Lower lobe of right lung (tissue), 2 donors: ENCODE measurements at places on chromosomes 2 and 18. TPM values are rescaled to one million over a fixed set of nuclear protein-coding genes. Genes with fewer than 3 reads are reported as not detected.

DNA sequence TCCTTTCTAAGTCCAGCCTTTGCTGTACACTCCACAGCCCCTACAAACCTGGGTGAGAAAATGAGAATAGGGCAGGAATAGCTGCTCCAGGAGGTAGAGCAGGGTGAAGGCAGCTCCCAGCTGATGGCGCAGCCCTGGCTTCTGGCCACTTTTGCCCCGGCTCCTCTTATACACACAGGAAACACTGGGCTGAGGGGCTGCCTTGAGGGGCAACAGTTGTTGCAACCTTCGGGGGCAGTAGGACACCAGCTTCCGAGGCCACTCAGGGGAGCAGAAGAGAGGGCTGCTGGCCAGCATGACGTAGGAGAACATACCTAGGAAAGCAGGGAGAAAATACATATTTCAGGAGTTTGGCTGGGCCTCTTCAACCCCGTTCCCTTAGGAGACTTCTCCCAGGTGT, 8.1 kb downstream of the GGCX start:
- no peak overlapping the region for H3K27ac ChIP-seq
- H3K4me3 ChIP-seq = no peak overlapping the region
- peaks cover 96% of the 10 kb centered on the region for H3K36me3 ChIP-seq
- no peak for DNase-seq
- no peaks in the 10 kb centered on the region for H3K27me3 ChIP-seq

- no peak for DNase-seq
- H3K36me3 ChIP-seq = no peaks in the 10 kb centered on the region
- no peaks in the 10 kb centered on the region for H3K4me1 ChIP-seq
- no peaks in the 10 kb centered on the region for H3K27me3 ChIP-seq
These were observed 158.4 kb downstream of the NDUFA10 start for GRCh38 chr2:239866778-239867177.

GRCh38 chr2:211982162-211982561, 556.4 kb downstream of the ERBB4 start:
- no peak for DNase-seq
- H3K27me3 ChIP-seq = no peaks in the 10 kb centered on the region
- no peak overlapping the region for H3K4me3 ChIP-seq
- no peak overlapping the region for H3K27ac ChIP-seq

The TUBA3E gene
- not detected for total RNA-seq

DNA sequence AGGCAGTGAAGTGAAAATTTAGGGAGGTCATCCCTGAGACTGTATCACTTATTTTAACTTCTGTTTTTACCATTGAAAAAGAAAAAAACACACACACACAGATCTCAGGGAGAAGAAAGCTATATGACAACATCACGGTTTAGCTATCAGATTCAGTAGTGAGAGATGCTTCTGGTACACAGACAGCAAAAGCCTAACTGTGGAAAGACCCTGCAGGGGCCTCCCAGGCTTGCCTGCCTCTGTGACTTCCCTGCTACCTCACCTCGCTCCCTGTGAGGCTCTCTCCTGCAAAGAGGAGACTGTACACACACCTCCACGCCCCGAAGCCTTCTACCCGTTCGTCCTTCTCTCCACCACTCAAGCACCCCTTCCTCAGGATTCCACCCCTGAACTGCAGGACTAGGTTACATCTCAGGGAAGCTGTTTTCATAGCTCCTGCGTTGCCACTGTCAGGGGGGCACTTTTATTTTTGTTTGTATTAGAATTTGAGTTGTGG, 86.3 kb downstream of the EPB41L3 start:
- H3K27ac ChIP-seq = no peak overlapping the region
- no peaks in the 10 kb centered on the region for H3K36me3 ChIP-seq
- no peak overlapping the region for H3K4me3 ChIP-seq

DNA sequence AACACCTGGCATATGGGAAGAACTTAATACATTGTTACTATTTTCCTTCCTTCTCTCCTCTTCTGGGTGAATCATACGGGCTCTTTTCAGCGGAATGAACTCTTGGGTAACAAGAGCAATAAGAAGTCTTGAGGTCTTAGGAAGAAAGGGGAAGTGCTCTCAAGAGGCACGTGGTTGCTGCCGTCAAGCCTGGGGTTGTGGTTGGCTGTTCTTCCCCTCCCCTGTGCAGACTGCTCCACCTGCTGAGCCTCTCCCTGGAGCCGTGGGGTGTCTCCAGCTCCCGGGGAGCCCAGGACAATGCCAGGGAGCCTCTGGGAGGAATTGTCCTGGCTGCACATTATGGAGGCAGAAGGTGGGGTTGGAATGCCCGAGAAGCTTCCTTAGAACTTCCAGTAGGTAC, 19.4 kb downstream of the TOGARAM2 start:
- H3K36me3 ChIP-seq = no peaks in the 10 kb centered on the region
- peak overlapping the region; percentile 46 for H3K27ac ChIP-seq
- H3K4me1 ChIP-seq = peaks cover 21% of the 10 kb centered on the region

The CHST10 gene
- 7.6 TPM for total RNA-seq

DNA sequence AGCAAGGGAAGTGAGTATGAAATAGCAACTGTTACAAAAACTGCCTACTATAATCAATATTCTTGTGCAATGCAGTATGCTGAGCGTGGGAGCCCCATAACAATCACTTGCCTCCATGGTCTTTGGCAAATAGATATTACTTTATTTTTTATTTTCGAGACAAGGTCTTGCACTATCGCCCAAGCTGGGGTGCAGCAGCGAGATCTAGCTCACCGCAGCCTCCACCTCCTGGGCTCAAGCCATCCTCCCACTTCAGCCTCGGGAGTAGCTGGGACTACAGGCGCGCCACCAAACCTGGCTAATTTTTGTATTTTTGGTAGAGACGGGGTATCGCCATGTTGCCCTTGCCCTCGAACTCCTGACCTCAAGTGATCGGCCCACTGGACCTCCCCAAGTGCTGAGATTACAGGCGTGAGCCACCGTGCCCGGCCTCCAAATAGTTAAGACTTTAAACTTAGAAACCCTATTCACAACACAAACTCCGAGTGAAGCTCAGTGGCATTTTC, 1.2 kb upstream of the CCNT2 start:
- H3K27ac ChIP-seq = peak overlapping the region; percentile 97
- peak; percentile 47 for DNase-seq
- H3K27me3 ChIP-seq = no peaks in the 10 kb centered on the region
- H3K4me3 ChIP-seq = peak overlapping the region; percentile 82
- H3K36me3 ChIP-seq = no peaks in the 10 kb centered on the region

The SERPINB10 gene
- not detected for total RNA-seq

- H3K36me3 ChIP-seq = peaks cover 8% of the 10 kb centered on the region
- H3K27ac ChIP-seq = no peak overlapping the region
- H3K4me3 ChIP-seq = no peak overlapping the region
- no peak for DNase-seq
These were observed 25.7 kb downstream of the SCN7A start for GRCh38 chr2:166468124-166469024.

The ICOS gene
- total RNA-seq = 3.0 TPM

DNA sequence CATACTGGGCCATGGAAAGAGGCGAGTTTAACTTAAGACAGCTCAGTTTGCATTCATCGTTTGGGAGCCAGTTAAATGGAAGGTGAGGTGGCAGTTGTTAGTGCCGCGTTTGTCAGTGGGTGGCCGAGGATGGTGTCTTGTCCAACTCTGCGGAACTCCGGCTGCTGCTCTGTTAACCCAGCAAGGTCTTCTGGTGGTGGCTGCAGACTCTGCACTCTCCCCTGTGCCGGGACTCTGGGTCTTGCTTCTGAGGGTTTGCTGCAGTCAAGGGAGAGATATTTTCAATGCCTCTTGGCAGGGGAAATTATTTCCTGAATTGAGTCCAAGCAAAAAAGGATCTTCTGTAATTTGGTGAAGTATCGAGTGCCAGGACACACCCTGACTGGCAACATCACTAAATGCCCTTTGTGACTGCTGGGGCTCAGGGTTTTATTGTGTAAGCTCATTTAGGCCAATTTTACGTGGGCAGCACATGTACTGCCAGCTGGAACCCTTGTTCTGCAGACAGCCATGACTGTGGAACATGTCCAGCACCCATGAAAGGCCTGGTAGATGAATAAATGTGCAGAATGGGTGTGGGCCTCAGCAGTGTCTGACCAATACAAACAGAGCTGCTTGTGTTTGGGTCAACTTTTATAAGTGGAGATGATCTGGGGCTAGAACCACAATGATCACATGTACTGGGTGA, 58.1 kb downstream of the IL1R2 start:
- no peaks in the 10 kb centered on the region for H3K36me3 ChIP-seq
- H3K4me3 ChIP-seq = no peak overlapping the region
- H3K27ac ChIP-seq = peak overlapping the region; percentile 60
- no peaks in the 10 kb centered on the region for H3K27me3 ChIP-seq
- DNase-seq = no peak

The CPO gene
- not detected for total RNA-seq

DNA sequence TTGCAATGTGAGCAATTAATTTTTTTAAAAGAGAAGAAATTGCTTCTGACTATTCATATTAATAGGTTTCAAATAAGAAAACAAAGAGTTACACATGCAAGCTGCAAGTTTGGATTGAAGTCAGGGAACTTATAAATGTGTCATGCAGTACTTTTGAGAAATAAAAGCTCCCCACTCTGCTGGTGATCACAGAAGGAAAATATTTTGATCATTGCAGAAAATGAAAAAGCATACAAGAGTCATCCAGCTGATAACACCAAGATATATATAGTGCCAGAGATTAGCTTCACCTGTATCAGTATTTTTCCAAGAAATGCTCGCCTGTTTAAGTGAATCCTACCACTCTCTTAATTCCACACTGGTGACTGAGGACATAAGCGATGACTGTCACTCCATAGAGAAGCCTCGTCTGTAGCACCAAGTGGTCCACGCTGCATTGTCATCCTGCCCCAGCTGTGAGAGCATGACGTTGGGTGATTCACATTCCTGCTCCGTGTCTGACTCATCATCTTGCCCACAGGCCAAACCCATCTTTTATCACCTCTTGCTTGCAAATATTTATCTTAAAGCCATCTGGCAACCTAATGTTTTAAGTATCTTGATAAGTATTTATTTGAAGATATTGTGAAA, 178.0 kb downstream of the ASXL3 start:
- no peaks in the 10 kb centered on the region for H3K27me3 ChIP-seq
- no peak overlapping the region for H3K27ac ChIP-seq
- H3K36me3 ChIP-seq = no peaks in the 10 kb centered on the region
- no peak for DNase-seq
- H3K4me1 ChIP-seq = no peaks in the 10 kb centered on the region

DNA sequence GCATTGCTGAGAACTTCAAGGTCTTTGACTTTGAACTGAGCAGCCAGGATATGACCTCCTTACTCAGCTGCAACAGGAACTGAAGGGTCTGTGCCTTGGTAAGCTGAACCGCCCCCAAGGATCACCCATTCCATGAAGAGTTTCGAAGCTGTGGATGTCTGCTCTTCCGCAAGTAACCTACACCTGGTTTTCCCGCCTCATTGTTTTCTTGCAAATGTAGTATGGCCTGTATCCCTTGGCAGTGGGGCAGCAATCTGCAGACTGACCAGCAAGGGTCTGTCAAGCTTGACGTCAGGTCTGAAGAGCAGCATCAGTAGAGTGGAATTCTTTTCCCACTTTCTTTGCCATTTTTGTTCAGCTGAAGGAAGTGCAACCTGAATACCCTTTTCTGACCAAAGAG, 62.6 kb upstream of the RAB12 start:
- H3K36me3 ChIP-seq = no peaks in the 10 kb centered on the region
- H3K4me1 ChIP-seq = no peaks in the 10 kb centered on the region
- H3K27me3 ChIP-seq = no peaks in the 10 kb centered on the region
- no peak overlapping the region for H3K4me3 ChIP-seq
- DNase-seq = no peak

- no peaks in the 10 kb centered on the region for H3K36me3 ChIP-seq
- H3K4me1 ChIP-seq = peaks cover 38% of the 10 kb centered on the region
- H3K27me3 ChIP-seq = no peaks in the 10 kb centered on the region
- no peak overlapping the region for H3K27ac ChIP-seq
- no peak overlapping the region for H3K4me3 ChIP-seq
These were observed 59.4 kb upstream of the CTLA4 start for GRCh38 chr2:203808046-203808750.

- no peak overlapping the region for H3K4me3 ChIP-seq
- no peaks in the 10 kb centered on the region for H3K27me3 ChIP-seq
- H3K36me3 ChIP-seq = no peaks in the 10 kb centered on the region
- peaks cover 10% of the 10 kb centered on the region for H3K4me1 ChIP-seq
- DNase-seq = no peak
These were observed 3.4 kb upstream of the SPATS2L start for GRCh38 chr2:200302940-200303727.

DNA sequence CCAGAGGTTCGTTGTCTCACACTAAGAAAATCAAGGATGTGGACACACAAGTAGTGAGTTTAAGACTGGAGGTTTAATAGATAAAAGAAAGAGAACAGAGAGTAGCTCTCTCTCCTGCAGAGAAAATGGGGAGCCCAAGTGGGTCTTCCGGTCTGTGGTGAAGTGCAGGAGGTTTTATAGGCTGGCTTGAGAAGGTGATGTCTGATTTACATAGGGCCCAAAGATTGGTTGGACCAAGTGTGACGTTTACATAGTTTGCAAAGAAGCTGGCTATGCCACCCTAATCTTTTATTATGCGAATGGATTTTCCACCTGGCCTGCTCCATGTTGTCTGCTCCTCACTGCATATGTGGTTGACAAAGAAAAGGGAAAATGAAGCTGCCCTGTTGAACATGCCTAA, 430.4 kb upstream of the TRIB2 start:
- H3K4me1 ChIP-seq = no peaks in the 10 kb centered on the region
- H3K4me3 ChIP-seq = no peak overlapping the region
- H3K27ac ChIP-seq = no peak overlapping the region
- H3K27me3 ChIP-seq = no peaks in the 10 kb centered on the region
- no peaks in the 10 kb centered on the region for H3K36me3 ChIP-seq

The RAB27B gene
- total RNA-seq = 20.1 TPM

The CHRND gene
- total RNA-seq = not detected

GRCh38 chr2:227871375-227871791, at the start of gene DAW1:
DAW1 (plus strand) TSS chr2:227871631; CDS start chr2:227871690, 59 bp downstream.
- H3K4me1 ChIP-seq = peaks cover 7% of the 10 kb centered on the region
- peak within 1 kb of the TSS; percentile 41 for H3K4me3 ChIP-seq
- no peaks in the 10 kb centered on the region for H3K36me3 ChIP-seq

DNA sequence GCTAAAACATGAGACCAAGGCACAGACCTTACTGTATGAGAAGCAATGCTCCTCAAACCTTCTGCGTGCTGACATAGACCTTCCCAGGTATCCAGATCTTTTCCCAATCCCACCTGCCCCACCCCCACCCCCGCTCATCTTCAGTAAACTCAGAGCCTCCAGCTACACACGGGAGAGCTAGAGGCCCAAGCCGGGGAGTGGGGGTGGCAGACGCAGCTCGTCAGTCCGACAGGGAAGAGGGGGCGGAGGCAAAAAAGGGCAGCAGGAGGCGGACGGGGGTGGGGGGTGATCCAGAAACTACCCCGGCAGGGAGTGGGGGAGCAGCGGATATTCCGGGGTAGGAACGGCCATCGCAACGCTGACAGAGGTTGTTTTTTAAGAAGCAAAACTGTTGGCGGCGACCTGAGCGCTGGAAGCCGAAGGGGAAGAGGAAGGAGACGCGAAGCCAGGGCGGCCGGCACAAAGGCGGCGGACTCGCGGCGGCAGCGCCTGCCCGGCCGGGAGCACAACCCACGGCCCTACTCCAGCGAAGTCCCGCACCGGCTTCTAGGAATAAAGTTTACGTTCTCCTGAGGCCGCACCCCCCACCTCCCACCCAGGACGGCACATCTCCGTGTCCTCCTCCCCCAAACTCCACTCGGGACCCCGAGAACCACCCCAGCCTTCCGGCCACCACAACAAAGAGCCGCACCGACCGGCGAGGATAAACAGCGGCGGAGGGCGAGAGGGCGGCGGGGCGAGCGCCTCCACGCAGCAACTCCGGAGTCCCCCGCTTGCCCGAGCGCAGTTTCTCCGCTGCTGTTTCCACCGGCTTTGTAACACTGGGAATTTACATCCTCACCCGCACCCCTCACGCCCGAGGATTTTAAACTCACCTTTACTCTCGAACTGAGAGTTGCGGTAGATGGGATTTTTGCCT, 722 bp downstream of the BAZ2B start:
- peaks cover 33% of the 10 kb centered on the region for H3K4me1 ChIP-seq
- H3K27ac ChIP-seq = peak overlapping the region; percentile 98
- H3K4me3 ChIP-seq = peak overlapping the region; percentile 67
- no peaks in the 10 kb centered on the region for H3K27me3 ChIP-seq
- H3K36me3 ChIP-seq = no peaks in the 10 kb centered on the region
- DNase-seq = peak; percentile 94

The C2orf78 gene
- total RNA-seq = not detected
